ENCODE measurements at places on chromosomes 2 and 18.

GRCh38 chr2:240933966-240934700, 28.0 kb downstream of the CROCC2 start:
- DNase-seq = no peak

GRCh38 chr2:65877331-65878010, 445.1 kb upstream of the SPRED2 start:
- DNase-seq = no peak

GRCh38 chr2:154439156-154439555, 259.3 kb upstream of the KCNJ3 start:
- DNase-seq = no peak

GRCh38 chr18:61703508-61703907, 189.3 kb downstream of the RNF152 start:
- DNase-seq = no peak

DNA sequence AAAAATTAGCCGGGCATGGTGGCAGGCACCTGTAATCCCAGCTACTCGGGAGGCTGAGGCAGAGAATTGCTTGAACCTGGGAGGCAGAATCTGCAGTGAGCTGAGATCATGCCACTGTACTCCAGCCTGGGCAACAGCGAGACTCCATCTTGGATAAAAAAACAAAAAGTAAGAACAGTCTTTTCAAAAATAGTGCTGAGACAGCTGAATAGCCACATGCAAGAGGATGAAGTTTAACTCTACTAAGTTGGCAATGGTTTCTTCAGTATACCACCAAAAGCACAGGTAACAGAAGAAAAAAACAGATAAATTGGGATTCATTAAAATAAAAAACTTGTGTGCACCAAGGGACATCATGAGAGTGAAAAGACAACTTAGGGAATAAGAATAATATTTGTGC, 112.4 kb downstream of the HS6ST1 start:
- no peak for DNase-seq

DNA sequence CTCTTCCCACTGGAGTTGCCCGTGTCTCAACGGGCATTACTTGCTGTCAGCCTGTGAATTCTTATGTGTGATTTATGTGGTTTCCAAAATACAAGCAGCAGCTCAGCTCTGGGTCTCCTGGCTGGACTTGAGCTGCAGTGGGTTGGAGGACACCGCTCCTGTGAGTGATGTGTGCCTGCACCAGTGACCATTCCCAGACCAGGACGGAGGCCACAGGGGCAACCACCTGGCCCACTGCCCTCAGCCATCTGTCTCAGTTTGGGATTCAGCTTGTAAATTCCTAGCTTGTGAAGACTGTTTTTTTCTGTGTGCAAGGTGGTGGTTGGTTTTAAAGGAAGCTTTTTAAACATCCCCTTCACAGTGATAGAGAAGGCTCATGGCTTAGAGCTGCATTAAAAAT, 261.0 kb downstream of the BCL2 start:
- no peak for DNase-seq

DNA sequence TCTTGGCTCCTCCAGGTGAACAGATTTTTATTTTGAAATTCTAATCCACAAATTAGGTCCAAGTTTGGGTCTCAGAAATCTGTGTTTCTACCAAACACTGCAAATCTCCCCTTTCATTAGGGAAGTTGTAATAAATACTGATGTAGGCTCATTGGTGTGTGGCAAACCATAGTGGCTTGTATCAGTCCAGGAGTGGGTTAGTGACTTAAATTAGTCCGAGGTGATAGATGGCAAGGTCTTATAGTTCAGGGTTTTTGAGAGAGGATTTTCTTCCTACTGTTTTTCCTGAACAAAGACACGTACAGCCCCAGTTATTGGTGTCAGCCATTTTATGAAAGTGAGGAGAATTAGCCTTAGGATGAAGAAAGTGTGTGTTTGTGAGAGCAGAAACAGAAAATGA, 74.6 kb downstream of the RPRM start:
- DNase-seq = no peak

DNA sequence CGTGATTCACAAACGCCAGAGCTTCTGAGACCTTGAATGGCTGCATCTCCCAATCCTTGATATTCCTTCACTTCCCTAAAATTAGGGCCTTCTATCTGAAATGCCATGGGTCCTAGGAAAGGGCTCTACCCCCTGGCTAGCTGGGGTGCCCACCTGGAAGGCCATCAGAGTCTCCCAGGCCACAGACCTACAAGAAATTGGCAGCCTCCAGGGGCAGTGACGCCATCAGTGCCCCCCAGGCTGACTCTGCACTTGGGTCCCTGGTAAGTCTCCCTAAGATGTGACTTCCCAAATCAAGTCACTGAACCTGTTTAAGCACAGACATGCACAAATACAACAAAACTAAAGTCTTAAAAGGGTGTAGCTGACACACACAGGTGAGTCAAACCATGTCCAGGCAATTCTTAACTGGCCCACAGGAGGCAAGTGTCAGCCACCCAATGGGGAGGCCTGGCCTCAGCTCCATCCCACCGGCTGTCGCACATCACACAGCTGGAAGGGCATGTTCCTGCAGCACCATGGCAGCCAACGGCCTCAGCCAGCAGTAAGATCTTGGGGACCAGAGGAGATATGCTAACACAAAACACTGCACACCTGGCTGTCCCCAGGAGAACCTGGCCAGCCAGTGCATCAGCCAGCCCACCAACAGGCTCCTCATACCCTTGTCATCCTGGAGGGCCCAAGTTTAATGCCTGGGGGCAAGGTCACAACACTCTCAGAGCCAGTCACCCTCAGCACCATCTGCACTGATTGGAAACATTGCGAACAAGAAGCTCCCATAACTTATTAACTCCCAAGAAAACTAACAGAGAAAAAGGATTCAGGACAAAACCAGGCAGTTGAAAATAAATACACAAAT, 5.2 kb downstream of the PARD6G start:
- no peak for DNase-seq

GRCh38 chr18:34729264-34729663, 19.2 kb downstream of the DTNA start:
- DNase-seq = peak; percentile 13

- DNase-seq = no peak
Measured at GRCh38 chr2:217816396-217816869, 186.4 kb downstream of the TNS1 start.

- DNase-seq = no peak
Measured at GRCh38 chr2:71716697-71717624, 263.6 kb downstream of the DYSF start.

GRCh38 chr2:212546669-212547068, 8.1 kb upstream of the ERBB4 start:
- no peak for DNase-seq

- no peak for DNase-seq
Measured at GRCh38 chr2:1620081-1620480, 124.2 kb downstream of the PXDN start.

- DNase-seq = no peak
Measured at GRCh38 chr2:225573603-225574002, 174.1 kb downstream of the NYAP2 start.

DNA sequence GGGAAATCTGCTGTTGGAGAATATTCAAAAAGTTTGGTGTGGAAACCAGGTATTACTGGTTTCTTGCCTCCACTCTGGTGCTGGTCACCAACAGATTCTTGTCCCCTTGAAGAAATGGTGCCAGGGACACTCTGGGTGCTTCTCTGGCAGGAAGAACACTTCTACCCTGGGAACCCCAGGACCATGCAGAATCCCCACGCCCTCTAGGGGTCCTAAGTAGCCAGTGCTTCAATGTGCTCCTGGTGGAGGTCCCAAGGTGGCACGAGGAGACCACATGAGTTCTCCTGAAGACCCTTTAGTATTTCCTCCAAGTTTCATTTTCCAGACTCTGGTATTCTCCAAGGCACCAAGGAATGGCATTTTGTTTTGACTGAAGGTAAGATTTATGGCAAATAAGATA, 380.6 kb downstream of the TSN start:
- peak; percentile 69 for DNase-seq

GRCh38 chr18:13240060-13240725, 21.6 kb downstream of the LDLRAD4 start:
- no peak for DNase-seq

DNA sequence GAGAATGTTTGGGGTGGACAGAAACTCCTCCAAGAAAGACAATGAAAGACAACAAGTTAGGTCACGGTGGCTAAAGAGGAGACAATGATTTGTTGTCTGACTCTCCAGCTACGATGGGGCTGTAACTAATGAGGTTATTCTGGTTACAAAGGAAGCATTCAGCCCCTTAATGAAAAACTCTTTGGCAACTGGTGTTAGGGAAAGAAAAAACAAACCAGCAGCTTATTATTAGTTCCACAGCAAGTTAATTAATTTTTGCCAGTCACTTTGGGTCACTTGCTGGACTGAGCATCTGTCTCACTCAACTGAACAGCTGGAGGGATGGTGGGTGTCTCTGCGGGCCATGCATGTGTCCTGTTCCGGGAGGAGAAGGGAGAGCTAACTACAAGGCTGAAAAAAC, 263.7 kb downstream of the ALK start:
- DNase-seq = no peak

DNA sequence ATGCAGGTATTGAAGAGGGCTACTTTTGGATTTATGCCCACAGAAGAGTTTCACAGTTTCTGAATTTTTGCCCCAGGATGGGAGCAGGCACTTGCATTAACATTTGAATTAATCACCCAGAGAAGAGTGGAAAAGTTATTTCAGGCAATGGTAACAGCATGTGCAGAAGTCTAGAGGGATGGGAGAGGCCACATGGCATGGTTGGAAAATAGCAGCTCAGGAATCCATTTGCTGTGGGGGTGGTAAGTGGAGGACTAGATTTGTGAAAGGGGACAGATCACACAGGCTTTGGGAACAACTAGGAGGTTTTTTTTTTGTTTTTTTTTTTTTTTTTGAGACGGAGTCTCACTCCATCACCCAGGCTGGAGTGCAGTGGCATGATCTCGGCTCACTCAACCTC, 65.2 kb downstream of the NEDD4L start:
- no peak for DNase-seq

- no peak for DNase-seq
Measured at GRCh38 chr2:100840519-100840918, 20.6 kb downstream of the NPAS2 start.

DNA sequence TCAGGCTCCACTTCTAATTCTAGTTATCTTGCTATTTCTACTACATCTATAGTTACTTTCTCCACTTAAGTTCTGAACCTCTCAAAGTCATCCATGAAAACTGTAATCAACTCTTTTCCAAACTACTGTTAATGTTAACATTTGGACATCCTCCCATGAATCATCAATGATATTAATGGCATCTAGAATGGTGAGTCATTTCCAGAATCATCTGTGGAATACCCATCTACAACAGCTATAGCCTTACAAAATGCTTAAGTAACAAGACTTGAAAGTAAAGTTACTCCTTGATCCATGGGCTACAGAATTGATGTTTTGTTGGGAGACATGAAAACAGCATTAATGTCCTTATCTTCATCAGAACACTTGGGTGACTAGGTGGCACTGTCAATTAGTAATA, 35.4 kb downstream of the BARD1 start:
- no peak for DNase-seq

GRCh38 chr2:85998071-85998991, 107.4 kb downstream of the POLR1A start:
- no peak for DNase-seq

DNA sequence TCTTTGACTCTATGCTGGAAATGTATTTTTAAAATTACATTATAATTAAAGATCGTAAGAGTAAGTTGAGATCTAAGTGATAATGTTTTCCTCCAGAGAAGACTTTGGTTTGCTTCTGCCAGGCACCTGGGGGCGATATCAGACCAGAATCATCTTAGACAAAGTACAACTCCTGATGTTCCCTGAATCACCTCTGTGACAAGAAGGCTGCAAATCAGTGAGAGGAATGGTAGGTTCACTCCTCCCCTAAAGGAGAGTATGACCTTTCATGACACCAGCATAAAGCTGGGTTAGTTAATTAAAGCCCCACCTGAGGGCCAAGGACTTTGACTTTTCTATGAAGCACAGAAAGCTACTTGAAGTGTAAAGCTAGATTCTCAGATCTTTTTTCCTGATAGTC, 114.4 kb upstream of the DTNA start:
- DNase-seq = no peak

DNA sequence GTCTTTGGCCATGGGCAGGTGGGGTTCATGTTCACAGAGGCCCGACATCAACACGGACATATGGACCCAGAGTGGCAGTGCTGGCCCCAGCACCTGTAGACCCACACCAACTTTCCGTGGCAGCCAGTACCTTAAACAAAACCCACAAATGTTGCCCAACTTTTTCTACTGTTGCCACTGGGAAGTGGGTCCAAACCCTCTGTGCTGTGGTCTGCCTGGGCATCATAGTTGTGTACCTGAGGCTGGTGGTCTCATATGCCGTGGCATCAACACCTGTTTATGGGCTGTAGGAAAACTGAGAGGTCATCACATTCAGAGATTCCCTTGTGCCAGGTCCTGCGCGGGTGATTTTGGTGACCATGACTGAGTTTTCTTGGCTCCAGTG, 79.9 kb downstream of the SH3RF3 start:
- DNase-seq = no peak

DNA sequence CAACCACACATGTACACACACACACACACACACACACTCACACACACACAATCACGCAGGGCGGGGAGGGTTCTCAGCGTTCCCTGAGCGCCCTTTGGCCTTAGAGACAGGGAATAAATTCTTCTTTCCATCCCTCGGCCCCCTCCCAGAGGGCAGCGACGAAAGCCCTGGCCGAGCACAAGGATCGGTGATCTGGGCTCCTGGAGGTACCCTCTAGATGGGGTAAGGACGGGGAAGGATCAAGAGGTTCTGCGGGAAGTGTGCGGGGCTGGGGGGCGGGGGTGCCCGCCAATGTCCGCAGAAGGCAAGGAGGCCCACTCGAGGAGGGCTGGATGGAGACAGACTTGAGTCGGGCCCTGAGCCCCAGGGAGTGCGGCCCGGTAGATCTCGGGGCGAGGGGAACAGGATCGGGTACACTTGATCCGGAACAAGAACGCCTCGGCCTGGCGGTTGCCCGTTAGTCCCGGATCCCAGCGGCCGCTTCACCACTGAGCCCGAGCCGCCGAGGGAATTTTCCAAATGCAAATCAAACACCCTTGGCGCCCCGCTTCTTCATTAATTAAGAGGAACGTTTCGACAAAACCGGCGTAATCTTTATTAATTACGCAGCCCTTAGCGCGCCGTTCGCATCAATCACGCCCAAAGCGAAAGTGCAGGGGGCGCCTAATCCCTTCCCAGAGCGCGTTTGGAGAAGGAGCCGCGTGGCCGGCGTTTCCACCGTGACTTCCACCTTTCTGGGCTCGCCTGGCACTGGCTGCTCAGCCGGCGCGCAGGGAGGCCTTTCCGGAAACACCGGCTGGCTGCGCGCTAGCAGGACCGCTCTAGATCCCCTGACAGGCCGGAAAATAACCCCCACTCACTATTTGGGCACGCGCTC, 7.0 kb upstream of the PAX3 start:
- DNase-seq = no peak

DNA sequence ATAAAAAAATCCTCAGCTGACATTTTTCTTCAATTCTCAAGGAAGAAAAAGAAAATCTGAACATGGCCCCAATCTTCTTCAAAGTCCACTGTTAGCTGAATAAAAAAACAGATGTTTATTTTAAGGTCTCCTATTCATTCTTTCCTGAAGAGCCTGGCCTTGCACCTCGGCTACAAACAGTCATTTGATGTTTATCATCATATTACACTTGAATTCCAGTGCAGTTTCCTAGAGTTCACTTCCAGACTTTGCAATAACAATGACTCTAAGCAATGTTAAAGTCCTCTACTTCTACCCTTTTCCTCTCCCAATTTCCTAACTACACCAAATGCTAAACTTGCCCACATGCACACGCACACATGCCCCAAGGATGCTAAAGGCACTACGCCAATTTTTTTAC, 70.1 kb downstream of the NOL10 start:
- DNase-seq = no peak

- no peak for DNase-seq
Measured at GRCh38 chr2:9532421-9532820, 23.2 kb downstream of the ADAM17 start.

All from hematopoietic multipotent progenitor cell treated with erythropoietin and hydrocortisone succinate and interleukin-3 and kit ligand, for 8 days (in vitro differentiated cells).